ENCODE measurements at places on chromosomes 12 and 14.

DNA sequence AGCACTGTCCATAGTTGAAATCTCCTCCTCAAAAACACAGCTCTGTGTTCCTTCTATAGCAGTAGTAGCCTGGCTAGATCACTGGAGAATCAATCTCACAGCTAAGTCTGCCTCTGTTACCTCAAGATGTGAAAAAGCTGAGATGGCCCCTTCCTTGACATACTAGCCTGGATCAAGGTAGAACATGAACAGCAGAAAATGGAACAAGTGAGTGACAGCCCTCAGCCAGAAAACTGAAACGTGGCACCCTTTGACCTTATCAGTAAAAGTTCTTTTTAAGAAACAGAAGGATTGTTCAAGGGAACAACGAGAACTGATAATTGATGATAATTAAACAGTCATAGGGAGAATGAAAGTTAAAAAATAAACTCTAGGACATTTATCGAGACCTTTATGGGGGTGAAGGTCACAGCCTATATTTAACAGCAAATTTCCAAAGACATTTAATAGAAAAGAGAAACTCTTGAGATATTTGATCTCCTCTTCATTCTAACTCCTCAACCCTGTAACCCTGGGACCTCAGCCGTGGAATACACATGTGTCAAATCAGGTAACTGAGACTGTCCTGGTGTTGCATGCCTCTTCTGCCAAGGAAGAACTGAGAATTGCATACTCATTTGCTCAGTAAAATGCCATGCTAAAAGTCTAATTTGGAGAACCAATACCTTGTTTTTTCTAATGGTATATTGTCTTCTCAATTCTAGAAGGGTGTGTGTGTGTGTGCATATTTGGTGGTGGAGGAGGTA lies 258.0 kb upstream of the ATP2B1 start:
- DNase-seq = no peak

DNA sequence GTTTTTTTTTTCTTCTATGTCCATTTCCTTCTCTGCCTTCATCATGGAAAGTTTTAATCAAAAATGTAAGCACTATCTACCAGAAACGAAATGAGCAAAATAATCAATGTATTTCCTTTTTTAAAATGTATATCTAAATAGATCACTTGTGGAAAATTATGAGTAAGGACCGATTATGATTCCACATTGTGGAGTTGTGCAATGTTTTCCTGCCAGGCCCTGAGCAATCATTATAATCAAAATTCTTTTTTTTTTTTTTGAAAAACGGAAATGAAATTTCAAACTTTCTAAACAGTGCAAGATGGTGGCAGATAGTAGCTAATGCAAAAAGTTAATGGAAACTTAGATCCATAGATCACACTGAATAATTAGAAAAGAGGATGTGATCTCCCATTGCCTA lies 1074.6 kb upstream of the TMEM132C start:
- no peak for DNase-seq

DNA sequence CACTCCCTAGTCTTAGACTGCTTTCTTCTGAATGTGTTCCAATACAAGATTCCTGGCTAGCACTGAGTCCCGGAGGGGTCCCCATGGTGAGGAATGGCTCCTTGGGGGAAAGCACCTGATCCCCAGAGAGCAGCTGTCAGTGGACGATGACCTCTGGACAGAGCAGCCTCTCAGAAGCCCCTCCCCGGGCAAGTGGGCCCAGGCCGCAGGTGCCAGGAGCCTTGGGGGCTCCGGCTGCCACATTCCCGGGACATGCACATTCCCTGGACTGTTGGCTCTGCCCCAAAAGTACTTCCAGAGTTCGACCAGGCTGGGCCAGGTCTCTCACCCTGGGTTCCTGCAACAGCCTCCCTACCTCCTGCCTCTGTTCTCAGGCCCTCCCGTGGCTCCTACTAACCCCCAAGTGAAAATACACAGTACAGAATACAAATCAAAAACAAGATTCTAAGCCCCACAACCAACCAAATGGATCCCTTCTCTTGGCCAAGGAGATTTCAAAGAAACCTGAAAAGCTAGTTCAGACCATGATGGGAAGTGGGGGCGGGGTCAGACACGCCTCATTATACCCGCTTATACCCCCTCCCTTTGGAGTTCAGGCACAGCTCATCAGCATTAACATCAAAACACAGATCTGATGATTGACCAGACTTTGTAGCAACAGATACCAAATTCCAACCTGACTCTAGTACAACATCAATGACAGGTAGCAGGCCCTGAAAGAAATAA lies 23.3 kb upstream of the BTBD6 start:
- no peak for DNase-seq

DNA sequence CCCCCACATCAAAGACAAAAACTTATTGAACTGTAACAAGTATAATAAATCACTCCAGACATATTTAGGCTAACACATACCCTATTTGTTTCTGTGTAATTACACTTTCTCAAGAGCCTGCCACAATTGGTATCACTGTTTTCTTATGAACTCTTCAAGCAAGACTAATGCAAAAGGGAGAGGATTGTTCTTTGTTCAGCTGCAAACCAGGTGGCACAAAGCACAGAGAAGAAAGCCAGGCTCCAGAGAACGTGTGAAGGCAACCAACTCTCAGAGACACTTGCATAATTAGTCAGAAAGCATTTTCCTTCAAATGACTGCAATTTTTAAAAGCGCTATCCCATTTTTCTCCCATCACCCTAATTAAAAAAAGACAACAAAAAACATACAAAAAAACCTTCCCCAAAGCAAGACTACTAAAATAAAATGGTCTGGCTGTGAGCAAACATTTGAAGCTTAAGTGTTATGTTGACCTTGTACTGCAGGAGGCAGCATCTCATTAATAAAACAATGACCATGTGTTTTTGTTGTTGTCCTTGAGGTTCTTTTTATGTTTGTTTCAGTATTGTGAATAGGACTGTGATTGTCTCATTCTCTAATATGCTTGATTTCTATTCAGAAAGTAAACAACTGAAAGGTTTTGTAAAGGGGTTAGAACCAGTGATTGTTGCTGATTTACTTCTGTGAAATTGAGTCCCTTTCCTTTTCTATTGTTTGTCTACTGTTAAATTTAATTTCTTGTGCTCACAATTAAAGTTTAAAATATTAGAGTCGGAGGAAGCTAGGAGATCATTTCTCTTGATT lies 452.7 kb upstream of the PDE3A start:
- peak; percentile 79 for DNase-seq

GRCh38 chr14:51357250-51357649 lies 117.2 kb downstream of the TMX1 start:
- no peak for DNase-seq
